Choroid plexus epithelial cell (primary cell): ENCODE measurements at places on chromosomes 6 and 20.

DNA sequence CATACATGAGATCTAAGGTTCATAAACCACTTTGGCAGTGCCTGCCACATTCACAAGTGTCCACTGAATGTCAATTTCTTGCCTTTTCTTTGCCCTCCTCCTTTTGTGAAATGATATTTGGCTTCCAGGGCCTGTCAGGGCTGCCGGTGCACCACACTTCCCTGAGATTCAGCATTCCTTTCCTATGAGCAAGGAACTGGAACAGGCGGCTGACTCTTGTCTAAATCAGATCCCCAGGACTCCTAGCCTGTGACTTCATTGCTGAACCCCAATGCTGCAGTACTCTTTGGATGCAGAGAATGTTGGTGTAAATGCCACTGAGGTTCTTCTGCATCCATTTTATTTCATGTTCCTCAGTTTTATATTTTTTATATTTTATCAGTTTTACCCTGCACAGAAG is 172.2 kb downstream of the ARID1B start:
- peak; percentile 72 for DNase-seq

DNA sequence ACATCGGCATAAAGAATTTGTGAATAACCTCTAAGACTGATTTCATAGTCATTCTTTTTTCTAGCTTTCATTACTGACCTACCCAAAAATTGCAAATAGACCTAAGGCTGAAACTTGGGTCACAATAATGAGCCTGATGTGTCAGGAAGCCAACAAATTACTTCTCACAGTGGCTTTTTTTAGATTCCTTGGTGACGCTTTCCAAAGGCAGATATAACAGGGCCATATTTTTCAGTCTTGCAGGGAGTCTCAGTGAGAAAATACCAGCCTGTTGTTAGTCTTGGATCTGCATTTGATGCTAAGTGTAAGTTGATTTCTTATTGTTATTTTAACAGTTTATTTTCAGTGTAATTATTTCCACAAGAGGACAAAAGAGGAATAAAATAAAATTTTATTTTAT is 179.7 kb downstream of the KHDC1L start:
- no peak for DNase-seq

GRCh38 chr20:44030394-44030793 is 115.7 kb downstream of the TOX2 start:
- DNase-seq = no peak

- DNase-seq = peak; percentile 75
Observed at GRCh38 chr6:88238065-88238464, 71.9 kb upstream of the CNR1 start.

DNA sequence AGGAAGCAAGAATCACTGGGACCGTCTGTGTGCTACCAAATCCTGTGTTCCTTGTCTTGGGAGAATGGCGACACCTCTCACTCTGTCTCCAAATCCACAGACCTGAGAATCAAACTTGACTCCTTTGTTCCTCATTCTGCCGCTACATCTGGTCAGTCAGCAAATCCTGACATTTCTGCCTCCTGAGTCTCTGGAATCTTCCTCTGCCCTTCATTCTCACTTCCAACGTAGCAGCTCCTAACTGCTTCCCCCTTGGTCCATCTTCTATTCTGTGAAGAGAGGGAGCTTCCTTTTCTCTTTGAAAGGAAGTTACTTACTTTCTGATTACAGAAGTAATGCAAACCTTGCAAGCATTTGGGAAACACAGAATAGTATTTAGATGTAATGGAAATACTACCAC is 37.7 kb downstream of the SYTL3 start:
- no peak for DNase-seq

GRCh38 chr20:59564171-59564570 is 40.2 kb upstream of the PHACTR3 start:
- DNase-seq = no peak

DNA sequence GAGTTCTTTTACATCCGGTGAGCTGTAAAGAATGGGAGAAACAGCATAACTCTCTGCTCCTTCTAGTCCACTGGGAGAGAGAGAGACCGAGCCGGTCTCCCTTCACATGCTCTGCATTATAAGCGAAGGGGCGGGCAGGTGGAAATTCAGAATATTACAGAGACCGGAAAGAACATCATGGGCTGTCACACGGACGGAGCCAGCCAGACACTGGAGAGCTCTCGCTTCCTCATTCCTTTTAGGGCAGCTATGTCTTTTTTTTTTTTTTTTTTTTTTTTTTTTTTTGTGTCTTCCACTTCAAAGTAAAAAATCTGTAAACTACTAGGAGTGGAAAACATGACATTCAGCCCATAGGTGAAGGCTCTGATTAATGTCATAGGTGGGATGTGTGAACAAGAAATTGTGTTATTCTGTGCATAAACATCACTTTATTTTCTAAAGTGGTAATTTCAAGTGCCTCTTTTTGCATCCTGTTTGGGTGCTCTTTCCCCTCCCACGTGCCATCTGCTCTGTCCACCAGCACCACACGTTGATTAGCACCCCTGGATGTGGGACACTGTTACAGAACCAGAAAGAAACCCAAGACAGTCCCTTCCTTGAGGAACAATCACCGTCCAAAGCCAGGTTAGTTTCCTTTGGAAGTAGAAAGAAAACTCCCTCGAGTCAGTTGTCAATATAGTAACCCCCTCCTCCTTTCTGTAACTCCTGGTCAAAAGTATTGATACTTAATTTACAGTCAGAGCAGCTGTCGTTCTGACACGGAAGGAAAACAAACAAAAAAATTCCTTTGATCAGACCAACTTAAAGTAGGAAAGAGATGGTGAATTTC is at the start of gene TAGAP:
Gene TAGAP (minus strand): TSS at position 93 of the 829 bp plus-strand sequence. CDS start 845 bp downstream, outside the sequence.
- DNase-seq = peak; percentile 38

DNA sequence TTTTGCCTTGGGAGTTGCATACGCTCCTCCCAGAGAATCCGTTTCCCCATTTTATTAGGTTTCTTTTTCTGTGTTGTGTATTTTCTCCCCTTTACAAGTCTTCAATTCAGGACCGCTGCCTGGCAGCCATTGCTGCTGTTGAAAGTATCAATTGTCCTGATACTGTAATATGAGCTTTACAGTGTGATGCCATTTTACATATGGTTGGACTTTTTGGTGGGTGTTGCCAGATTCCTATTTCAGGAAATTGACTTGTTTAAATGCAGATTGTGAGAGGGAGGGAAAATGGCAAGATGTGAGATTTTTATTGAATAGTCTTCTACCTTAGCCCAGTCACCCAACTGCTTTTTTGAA is 1.2 kb downstream of the PANK2 start:
- peak; percentile 47 for DNase-seq
